ENCODE measurements at places on chromosomes 7 and 10. TPM values are rescaled to one million over a fixed set of nuclear protein-coding genes. Genes with fewer than 3 reads are reported as not detected.

GRCh38 chr7:6269527-6269926 lies 2.9 kb downstream of the CYTH3 start:
- DNase-seq, result no peak

- no peak for DNase-seq
Measured at GRCh38 chr10:118007773-118008172, 39.0 kb downstream of the RAB11FIP2 start.

HOXA2 gene
- total RNA-seq, result not detected

- no peak for DNase-seq
Measured at GRCh38 chr7:101744588-101744987, 72.8 kb upstream of the CUX1 start.

NIPSNAP2 gene
- total RNA-seq, result 73.7 TPM

- no peak for DNase-seq
Measured at GRCh38 chr7:115300231-115300870, 378.5 kb downstream of the MDFIC start.

- no peak for DNase-seq
Measured at GRCh38 chr10:124508070-124508667, 46.5 kb downstream of the LHPP start.

DNA sequence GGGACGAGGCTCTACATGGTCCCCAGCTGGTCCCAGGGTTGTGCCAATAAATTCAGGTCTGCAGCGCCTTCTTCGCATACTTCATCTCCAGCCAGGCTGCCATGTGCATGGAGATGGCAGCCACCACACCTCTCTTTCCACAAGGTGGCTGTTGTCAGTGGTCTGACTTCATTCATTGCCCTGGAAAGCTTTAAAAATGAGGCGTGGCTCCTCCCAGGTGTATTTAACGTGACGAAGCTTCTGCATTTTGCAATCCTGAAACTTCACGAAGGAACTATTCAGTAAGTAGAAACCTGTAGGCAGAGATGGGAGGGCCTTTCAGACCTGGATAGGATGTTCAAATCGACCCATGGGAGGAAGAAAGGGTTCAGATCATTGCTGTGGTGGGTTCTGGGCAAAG lies 53.7 kb downstream of the PFKFB3 start:
- DNase-seq, result no peak

- no peak for DNase-seq
Measured at GRCh38 chr7:65983965-65984658, 2.1 kb upstream of the GUSB start.

EGFR gene
- 27.0 TPM for total RNA-seq

- peak; percentile 66 for DNase-seq
Measured at GRCh38 chr10:124560377-124561105, 98.9 kb downstream of the LHPP start.

- DNase-seq, result no peak
Measured at GRCh38 chr7:110801502-110801901, 289.4 kb upstream of the LRRN3 start.

DNA sequence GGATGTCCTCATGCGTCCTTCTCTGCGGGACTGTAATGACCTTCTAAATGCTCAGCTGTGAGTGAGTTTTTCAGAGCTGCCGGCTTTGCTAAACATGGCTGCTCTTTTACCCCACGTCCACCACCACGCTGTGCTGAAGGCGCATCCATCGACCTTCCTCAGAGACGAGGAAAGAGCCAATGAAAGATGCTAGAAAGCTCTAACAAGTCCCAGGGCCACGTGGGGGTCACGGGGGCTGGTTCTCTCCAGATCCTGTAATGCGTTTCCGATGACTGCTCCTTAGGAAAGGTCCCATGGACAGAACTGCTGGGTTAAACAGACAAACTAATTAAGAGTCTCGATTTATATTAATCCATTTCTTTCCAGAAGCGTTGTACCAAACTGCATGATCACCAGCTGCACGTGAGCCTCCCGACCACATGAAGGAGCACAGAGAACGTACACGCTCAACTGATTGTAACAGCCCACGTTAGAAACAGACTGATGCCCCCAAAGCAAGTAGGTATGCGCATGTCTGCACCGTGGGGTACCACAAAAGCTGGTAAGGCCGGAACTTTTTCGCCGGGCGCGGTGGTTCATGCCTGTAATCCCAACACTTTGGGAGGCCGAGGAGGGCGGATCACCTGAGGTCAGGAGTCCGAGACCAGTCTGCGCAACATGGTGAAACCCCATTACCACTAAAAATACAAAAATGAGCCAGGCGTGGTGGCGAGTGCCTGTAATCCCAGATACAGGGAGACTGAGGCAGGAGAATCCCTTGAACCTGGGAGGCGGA lies 109.6 kb downstream of the TCERG1L start:
- no peak for DNase-seq

DNA sequence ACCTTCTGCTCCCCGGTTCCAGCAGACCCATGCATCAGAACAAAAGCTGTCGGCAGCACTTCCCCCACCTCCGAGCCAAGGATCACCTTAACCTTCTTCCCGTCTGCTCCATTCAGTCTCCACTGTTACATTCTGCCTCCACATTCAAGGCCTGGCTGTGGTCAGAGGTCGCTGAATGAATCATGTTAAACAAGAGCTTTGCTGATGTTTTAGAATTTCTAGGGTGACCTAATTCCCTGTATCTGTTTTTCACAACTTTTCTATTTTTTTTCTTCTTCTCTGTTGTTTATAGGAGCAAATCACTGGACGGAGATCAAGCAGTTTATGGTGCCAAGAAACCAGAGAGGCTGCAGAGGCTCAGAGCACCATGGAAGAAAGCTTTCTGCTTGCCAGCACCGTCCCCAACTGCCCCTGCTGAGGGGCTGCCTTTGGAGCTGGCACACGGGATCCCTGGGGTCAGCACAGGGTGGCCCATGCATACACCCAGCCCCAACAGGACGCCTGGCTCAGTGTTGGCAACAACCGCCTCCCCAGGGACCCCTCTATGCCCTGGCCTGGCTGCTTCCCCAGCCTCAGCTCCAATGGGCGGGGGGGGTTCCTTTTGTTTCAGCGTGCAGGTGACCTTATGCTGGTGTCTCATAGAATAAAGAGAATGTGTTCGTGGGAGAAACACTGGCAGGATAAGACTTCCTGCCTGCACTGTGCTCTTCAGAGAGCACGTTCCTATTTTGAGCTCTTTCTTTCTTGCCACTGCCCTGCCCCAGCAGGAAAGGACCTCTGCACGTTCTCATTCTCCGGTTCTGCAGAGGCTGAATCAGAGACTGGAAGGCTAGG lies 182.7 kb upstream of the LYZL2 start:
- DNase-seq, result no peak

MYPN gene
- total RNA-seq, result not detected

- no peak for DNase-seq
Measured at GRCh38 chr7:11934796-11935195, 102.8 kb upstream of the THSD7A start.

UBE2D1 gene
- 19.3 TPM for total RNA-seq

IMMP2L gene
- 17.1 TPM for total RNA-seq

CDC14C gene
- total RNA-seq, result not detected

DNA sequence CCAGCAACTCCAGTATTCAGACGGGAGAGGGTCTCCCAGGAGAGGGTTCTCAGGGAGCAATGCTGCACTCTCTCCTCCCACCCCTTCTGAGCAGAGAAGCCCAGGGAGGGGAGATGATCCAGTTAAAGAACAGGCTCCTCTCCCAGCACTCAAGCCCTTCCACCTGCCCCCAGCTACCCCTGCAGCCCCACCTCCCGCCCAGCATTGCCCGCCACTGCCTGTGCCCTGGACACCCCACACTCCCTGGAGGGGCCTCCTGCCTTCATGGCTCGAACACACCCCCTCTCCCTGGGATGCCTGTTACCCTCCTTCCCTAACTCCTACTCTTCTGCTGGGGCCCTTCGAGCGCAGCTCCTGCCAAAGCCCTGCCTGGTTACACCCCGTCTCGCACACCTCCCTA lies 66.8 kb downstream of the ELFN1 start:
- DNase-seq, result no peak

DNA sequence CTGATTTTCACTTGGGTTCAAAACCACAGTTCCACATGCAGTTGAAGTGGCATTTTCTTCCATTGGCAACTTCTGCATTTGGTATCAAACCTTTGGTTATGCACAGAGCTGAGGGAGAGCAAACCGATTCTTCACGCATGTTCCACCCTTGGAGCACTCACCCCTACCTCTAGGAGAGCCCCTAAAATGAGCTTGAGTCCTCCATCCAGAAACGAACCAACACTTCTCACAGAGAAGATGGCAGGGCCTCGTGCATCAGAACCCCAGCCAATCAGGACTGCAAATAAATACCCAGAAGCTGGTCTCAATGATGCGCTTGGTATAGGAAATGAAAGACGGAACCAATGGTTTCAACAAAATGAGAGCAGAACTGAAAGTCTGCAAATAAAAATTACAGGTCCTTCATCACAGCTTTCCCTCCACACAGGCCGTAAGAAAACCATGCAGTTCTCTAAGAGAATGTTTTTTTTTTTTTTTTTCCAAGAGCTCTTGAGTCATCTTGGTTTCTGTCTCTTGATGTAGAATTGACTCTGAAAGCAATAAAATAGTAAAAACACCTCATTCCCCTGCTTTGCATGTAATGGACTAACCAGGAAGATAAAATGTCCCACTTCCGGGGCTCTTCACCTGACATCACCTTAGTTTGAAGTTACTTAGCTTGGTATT lies 23.9 kb downstream of the KLF6 start:
- no peak for DNase-seq

DNA sequence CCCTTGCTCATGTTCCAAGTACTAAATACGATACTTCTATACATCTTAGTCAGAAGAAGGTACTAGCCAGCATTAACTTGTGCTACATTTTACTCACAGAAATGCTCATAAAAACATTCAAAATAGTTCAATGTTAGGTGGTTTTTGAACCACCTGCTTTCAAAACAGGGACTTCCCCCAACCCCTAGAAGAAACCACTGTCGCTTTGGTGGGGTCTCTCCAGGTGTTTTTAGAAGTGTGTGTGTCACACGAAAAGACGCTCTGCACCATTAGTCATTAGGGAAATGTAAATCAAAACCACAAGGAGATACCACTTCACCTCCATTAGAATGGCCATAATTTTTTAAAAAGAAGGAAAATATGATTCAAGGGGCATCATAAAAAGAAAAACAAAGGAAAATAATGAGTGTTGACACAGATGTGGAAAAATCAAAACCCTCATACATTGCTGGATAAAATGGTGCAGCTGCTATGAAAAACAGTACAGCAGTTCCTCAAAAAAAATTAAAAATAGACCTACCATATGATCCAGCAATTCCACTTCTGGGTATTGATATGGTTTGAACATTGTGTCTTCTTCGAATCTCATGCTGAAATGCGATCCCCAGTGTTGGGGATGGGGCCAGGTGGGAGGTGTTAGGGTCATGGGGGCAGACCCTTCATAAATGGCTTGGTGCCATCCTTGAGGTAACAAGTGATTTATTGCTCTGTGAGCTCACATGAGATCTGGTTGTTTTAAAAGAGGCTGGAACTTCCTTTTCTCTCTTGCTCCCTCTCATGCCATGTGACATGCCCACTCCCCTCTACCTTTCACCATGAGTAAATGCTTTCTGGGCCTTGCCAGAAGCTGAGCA lies 74.2 kb downstream of the MALSU1 start:
- DNase-seq, result no peak

PDE1C gene
- 108 TPM for total RNA-seq

All from dorsolateral prefrontal cortex (tissue), 122 donors.